ENCODE measurements at places on chromosomes 5 and 9.

- no peak for DNase-seq
Measured at GRCh38 chr5:62720031-62720441, 141.4 kb downstream of the LRRC70 start.

GRCh38 chr5:125034331-125034730 lies 287.9 kb upstream of the ZNF608 start:
- DNase-seq: no peak

DNA sequence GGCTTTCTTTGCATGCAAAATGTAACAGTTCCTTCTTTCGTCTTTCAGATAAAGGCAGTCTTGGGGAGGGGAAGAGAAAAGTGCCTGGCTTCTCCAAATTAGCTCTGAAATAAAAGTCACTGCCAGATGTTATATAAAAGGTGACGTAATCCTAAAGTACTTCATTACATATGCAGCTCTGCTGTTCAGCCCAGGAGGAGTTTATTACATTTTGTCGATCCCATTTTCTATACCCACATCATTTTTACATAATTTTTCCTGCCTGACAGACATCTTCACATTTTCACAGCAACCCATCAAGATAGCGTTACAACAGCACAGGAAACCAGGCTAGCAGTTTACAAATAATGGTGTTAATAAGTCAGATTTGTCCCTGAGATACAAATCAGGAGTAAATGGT lies 86.7 kb upstream of the SLC30A5 start:
- DNase-seq: no peak

DNA sequence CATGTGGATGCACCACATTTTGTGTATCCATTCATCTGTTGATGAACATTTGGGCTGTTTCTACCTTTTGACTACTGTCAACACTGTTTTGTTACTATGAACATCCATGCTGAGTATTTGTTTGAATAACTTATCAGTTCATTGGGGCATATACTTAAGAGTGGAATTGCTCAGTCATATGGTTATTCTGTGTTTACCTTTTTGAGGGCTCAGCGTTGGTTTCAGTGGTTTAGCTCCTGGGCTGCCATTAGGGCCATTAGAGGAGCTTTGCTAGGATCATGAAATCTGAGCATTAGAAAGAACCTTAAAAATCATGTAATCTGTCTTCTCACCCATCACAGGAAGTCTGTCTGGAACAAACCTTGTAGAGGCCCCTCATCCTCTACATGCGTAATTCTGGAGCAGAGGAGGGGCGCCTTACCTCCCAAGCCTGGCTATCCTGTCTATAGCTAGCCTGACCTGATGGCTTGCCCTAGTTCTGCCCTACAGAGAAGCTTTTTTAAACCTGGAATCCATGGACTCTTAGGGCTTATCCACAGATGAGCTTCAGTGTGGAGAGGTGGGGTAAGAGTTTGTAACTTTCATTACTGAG lies 92.9 kb downstream of the PDZD2 start:
- no peak for DNase-seq

GRCh38 chr5:116442095-116442534 lies 132.5 kb downstream of the SEMA6A start:
- no peak for DNase-seq

DNA sequence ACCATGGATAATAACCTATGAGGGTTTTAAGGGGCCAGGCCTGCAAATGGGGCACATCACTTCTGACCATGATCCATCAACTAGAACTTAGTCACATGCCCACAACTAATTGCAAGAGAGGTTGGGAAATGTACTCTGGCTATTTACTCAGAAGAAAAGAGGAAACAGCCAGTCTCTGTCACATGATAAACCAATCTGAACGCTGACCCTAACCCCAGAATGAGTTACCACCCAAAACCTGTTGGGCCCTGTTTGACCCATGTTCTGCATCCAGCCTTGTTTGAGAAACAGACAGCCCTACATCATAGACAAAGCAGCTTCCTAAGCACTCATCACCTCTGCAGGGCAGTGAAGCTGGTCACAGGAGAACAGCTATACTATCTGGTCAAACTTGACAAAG lies 5.8 kb downstream of the MACROH2A1 start:
- no peak for DNase-seq

DNA sequence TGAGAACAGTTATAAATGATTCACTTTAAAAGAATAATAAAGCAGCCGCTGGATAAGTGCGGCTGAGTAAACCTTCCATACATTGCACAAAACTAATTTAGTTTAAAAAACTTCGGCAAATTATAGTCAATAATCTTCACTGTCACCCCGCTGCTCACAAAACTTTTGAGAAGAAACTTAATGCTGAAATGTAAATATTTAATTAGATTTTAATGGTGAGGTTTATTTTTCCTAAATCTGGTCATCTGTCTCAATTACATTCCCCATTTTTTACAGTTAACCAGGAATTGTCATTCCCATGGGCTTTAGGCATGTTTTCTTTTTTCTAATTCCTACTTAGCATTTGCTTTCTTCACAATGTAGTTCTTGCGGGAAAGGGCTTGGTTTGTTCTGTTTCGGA lies 169.8 kb downstream of the CAAP1 start:
- no peak for DNase-seq

DNA sequence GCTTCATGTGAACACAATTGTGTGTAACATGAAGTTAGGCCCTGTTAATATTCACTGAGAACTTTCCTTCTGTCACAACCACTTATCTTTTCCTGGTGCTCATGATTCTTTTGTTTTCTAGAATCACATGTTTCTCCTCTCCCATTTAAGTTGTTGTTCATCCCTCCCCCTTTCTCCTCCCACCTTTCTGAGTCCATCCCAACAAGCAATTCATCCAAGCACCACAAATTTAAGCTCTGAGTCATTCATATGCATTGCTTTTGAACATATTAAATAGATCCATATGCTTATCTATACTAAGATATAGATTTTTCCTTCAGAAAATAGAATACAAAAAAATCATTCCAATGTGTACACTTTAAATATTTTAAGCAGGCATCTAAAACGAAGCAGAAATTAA lies 75.2 kb upstream of the NFIB start:
- no peak for DNase-seq

DNA sequence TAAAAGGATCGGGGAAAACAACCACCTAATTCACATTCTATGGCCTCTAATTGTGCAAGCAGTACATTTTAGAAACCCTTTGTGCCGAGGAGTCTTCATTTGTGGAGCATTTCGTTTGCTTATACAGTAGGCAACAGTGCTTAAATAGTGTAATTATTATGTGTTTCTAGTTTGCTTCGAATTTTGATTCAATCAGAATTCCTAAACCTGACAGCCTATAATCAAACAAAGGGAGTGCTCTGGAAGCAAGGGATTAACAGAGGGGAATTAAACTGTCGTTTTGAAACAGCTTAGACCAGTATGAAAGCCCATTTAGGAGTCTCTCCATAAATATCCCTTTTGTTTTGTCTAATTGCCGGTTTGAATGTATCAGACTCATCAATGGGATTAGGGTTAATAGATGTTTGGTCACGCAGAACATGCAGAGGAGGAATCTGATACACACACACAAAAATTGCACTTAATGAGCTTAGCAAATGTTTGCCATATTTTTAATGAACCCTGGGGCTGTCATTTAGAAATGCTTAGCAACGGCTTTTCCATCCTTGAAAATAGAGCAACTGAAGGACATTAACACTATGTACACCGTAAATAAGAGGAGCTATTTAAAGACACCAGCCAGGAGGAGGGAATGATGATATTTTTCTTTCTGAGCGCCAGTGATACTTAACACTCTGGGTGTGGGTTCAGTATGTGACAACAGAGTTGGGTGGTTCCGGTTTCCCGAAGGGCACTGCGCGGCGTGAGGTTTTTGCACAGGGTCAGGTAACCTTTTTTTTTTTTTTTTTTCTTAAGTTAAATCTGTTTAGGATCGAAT lies 404.7 kb downstream of the TLE4 start:
- DNase-seq: no peak

DNA sequence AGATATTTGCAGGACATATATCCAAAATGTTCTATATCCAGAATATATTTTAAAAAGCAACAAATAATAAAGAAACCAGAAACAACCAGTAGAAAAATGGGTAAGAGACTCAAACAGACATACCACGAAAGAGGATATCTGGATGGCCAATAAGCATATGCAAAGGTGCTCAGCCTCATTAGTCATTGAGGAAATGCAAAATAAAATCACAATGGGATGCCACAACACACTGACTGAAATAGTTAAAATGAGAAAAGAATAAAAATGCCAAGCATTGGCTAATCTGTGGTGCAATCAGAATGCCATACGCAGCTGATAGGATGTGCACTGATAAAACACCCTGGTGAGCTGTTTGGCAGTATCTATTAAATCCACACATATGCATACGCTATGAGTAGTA lies 265.8 kb upstream of the ANKH start:
- no peak for DNase-seq

DNA sequence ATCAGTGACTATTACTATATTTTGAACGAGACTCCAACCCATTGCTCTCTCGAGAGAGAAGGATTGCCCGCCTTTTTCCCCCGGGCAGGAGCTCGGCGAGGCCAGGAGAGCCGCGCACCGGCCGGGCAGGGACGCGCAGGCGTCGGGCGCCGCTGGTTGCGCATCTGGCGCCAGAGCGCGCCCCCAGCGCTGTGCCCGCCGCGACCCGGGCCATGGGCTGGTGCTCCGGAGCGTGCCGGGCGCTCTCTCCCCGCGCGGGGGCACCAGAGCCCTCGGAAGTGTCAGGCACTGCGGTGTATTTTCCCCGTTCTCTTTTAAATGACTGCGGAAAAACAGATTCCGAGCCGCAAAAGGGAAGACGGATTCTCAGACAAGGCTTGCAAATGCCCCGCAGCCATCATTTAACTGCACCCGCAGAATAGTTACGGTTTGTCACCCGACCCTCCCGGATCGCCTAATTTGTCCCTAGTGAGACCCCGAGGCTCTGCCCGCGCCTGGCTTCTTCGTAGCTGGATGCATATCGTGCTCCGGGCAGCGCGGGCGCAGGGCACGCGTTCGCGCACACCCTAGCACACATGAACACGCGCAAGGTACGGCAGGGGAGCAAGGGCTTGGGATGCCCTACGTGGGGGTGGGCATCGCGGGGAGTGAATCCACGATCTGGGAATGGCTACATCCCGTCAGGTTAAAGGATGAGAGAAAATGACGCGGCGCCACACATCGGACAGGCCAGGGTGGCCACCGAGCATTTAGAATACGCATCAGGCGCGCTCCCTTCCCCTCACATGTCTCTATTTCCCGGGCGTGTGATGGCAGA lies 1.1 kb upstream of the NTRK2 start:
- peak; percentile 18 for DNase-seq

Measured in LNCaP clone FGC (cell line).